ENCODE measurements at places on chromosomes 13 and 19. TPM values are rescaled to one million over a fixed set of nuclear protein-coding genes. Genes with fewer than 3 reads are reported as not detected.

The KLK4 gene
- not detected for total RNA-seq

The DCT gene
- total RNA-seq = 0.16 TPM

The HCST gene
- 2.3 TPM for total RNA-seq

The METTL21C gene
- total RNA-seq = not detected

The NLRP11 gene
- not detected for total RNA-seq

The ANGPTL8 gene
- not detected for total RNA-seq

The KLK2 gene
- not detected for total RNA-seq

The NUDT15 gene
- 13.2 TPM for total RNA-seq

The PRSS57 gene
- total RNA-seq = not detected

The ITPKC gene
- total RNA-seq = 9.8 TPM

The ZNF813 gene
- total RNA-seq = 1.8 TPM

The ZNF585A gene
- 11.4 TPM for total RNA-seq

The NEK5 gene
- total RNA-seq = 0.25 TPM

The CCL25 gene
- total RNA-seq = not detected

The PSG6 gene
- total RNA-seq = not detected

The SPRY2 gene
- total RNA-seq = 34.6 TPM

The AKAP8L gene
- 74.5 TPM for total RNA-seq
